RWPE1 (cell line): ENCODE measurements at places on chromosomes 6 and 20.

DNA sequence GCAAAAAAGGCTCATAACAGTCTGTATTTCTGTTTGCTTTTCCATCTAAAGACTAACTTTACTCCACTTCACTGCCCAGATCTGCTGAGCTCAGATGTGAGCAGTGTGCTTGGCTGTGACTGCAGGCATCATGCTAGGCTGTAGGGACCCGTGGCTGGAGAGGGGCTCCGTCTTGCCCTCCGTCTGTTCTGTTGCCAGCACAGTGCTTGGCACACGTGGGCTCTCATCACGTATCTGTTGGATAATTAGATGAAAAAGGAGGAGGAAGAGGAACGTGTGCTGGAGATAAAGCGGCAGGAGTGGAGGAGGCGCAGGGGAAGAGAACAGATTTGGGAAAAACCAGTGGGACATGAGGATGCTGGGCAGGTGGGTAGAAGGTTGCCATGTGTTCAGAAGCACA is 57.6 kb upstream of the IER3 start:
- DNase-seq: no peak

- DNase-seq: no peak
These were observed 48.9 kb downstream of the WDR27 start for GRCh38 chr6:169652896-169653295.

- no peak for DNase-seq
These were observed 152.3 kb upstream of the OLIG3 start for GRCh38 chr6:137646484-137646883.

DNA sequence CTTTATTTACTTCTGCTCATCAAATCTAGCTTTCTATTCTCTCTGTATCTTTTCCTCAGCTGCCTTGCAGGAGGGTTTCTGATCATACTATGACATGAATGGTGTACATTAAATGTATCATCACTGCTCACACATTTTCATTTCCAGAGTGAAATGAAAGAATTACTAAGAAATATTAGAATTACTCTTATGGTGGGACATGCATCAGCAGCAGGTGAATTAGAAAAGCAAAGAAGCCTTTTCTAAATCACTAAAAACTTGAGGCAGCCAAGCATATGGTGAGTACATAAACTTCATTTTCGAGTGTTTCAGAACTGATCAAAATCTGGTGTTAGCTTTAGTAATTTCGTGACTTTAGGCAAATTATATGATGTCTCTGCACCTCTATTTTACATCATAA is 23.6 kb downstream of the IL17A start:
- no peak for DNase-seq

- DNase-seq: no peak
These were observed 50.1 kb downstream of the PHF3 start for GRCh38 chr6:63685446-63686379.

DNA sequence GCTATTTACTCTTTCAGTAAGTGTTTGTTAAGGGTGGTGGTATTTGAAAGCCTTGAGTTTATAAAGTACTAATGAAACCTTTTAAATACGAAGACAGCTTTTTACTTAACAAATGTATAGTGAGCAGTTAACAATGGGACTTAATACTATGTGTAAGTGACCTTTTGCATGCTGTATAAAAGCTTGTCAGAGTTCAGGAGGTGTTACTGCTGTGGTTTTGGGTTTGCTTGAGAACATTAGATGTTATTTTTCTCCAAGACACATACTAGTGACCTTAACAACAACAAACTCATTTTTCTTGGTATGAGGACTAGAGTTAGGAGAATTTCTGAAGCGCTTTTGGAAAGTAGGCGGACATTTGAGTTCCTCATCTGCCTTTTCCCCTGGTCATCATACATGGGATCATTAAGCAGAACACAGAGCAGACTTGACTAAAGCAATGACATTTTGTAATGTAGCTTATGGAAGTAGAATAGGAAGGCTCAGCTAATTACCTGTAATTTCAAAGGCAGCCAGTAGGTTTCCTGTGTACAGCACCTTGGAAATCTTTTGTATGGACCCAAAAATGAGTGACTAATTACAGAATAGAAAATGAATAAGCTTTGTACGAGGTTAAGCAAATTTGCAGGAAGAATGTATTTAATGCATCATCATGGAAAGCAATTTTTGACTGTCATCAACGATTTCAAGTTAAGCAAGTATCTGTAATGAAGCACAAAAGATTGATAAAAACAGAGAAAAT is 14.1 kb downstream of the CDYL start:
- DNase-seq: no peak

- no peak for DNase-seq
These were observed 447.9 kb upstream of the OPRM1 start for GRCh38 chr6:153591159-153591558.

DNA sequence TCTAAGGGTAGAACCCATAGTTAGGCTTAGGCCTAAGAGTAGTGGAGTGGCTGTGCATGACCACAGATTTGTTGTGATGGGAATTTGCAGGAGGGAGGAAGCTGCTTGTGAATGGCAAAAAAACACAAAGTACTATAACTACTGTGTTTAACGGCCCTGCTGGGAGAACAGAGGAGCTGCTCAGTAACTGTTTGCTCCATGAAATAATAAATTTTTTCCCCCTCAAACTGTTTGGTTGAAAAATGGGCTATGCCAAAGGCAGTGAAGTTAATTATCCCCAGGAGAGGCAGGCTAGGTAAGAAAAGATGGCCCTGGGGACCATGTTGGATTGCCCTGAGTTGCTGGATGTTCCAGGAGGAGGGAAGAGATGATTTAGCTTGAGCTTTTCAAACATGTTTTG is 256.5 kb upstream of the PRND start:
- no peak for DNase-seq

GRCh38 chr20:58407966-58408557 is 19.0 kb downstream of the VAPB start:
- DNase-seq: no peak

- DNase-seq: no peak
These were observed 59.3 kb upstream of the AKAP12 start for GRCh38 chr6:151180330-151181048.

DNA sequence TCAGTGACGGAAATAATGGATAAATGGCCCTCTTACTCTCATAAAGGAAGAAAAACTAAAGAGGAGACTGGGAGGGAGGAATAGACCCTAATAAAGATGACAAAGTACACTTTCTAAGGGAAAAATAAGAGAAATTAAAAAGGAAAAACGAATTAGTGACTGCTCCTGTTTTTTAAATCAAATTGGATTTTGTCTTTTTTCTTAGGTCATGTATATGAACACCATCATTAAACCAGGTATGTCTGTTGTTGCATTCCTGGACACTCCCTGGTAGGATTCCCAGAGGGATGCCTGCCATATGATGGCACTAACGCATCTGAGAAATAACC is 59.4 kb upstream of the BTN3A2 start:
- DNase-seq: no peak

GRCh38 chr6:82750556-82750955 is 315.1 kb downstream of the UBE3D start:
- DNase-seq: no peak
